ENCODE measurements at places on chromosomes 6 and 20.

GRCh38 chr20:43535370-43536004, 23.3 kb upstream of the SGK2 start:
- DNase-seq: no peak

GRCh38 chr6:69090132-69090531, 455.1 kb downstream of the ADGRB3 start:
- no peak for DNase-seq

- DNase-seq: no peak
Observed at GRCh38 chr6:37060195-37060559, 54.7 kb downstream of the FGD2 start.

- DNase-seq: no peak
Observed at GRCh38 chr20:3871550-3872265, 17.5 kb upstream of the PANK2 start.

DNA sequence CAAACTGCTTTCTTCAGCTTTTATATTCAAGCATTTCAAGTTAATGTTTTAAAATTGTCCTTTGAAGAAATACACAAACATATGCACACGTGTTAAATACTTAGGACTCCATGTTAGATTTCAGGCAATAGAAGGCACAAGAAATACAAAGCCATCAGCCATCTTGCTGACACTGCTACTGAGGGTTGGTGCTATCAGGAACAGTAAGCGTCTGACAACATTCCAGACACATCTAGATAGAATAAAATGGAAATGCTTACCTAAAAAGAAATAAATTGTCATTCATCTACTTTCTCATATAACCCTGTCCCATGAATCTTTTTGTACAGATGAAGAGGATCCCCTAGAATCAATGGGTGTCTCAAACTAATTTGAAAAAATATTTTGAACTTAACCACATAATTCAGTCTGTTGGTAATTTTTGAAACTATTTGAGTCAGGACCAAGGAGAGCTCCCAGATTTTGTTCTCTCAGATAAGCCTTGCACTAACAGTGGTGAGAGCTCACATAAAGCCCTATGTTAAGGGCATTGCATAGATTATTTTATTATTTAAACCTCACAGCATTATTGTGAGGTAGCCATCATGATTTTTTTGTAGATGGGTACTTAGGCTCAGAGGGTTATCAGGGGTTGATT, 631.1 kb upstream of the POU3F2 start:
- no peak for DNase-seq

DNA sequence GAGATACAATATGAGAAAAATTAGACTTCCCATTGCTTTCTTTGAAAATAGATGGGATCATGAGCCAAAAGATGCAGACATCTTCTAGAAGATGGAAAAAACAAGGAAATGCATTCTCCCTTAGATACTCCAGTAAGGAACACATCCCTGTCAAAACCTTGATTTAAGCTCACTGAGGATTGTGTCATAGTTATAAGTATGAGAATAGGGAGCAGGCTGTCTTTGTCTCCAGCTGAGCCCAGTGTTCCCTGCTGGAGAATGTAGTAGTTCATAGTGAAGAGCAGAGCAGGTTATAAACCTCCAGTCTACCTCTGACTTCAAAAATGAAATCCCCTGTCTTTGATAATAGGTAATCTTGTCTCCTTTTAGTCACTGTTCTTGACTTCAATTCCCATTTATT, 589.9 kb downstream of the PHF3 start:
- no peak for DNase-seq

DNA sequence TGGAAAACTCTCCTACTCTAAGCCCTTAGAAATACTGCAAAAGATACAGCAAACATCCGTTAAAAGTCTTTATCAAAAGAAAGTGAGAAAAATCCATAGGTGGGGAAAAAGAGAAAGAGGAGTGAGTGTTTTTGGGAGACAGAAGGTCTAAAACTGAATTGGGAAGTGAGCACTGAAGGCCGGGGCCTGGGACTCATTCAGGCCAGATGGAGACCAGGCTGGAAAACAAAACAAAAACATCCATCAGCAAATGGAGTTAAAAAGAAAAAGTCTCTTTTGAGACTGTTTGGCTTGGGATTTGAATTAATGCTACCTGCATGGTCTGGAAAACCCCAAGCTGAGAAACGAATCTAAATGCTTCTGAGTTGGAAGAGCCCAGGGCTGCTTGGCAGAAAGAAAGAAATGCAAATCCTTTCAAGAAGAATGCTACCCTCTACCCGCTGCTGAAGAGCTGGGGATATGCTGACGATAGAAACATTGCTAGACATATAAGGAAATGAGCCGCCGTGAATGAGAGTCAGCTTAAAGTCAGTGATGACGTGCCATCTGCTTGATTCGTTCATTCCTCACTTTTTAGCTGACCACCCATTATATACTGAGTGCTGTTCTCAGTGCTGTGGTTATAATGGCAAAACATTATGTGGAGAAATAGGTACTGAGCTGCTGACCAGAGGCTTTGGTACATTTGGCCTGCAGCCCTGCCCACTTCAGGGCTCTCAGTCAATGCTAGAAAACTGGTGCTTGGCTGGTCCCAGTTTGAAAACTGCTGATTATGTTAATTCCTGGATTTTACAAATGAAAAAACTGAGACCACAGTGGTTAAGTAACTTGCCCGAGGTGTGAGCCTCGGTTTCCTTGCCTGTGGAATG, 28.0 kb upstream of the TULP4 start:
- DNase-seq: peak; percentile 21
